Esophagus squamous epithelium (tissue), 5 donors: ENCODE measurements at places on chromosomes 7 and 10. TPM values are rescaled to one million over a fixed set of nuclear protein-coding genes. Genes with fewer than 3 reads are reported as not detected.
A peak's percentile ranks its signal among the peaks of the same experiment; 100 is the strongest.

Gene LIPM
- not detected for total RNA-seq

DNA sequence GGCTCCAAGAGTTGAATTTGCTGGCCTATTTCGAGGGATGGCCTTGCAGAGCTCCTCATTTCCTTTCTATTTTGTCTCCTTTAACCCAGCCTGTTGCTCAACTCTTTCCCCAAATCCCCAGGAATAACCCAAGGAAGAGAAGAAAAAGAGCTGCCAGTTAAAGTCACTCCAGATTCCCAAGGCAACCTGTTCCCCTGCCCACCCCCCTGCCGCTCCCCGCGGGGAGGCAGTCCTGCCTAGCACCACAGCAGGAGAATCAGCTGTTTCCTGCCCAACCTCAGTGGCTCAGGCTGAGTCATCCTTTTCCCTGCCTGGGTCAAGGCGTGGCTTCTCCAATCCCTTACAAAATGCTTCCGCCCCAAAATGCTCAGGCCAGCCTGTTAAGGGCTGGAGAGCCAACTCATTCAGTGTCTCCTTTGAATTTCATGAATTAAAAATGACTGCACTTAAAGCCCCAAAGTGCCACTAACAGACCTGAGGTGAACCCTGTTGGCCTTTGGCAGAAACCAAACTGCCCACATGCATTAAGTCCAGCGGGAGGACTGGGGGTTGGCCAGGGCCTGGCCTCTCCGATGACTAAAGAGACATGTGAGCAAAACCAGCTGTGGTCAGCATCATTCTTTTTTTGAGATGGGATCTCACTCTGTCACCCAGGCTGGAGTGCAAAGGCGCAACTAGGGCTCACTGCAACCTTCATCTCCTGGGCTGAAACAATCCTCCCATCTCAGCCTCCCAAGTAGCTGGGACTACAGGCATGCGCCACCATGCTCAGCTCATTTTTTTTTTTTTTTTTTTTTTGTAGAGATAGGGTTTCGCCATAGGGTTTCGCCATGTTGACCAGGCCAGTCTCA is 83.2 kb upstream of the KIF5B start:
- no peaks in the 10 kb centered on the region for H3K36me3 ChIP-seq
- peak; percentile 31 for DNase-seq
- H3K4me1 ChIP-seq: peaks cover 11% of the 10 kb centered on the region
- no peak overlapping the region for H3K4me3 ChIP-seq

Gene HPSE2
- 5.3 TPM for total RNA-seq

GRCh38 chr10:58704671-58705141 is 192.0 kb downstream of the BICC1 start:
- H3K4me1 ChIP-seq: no peaks in the 10 kb centered on the region
- no peak overlapping the region for H3K4me3 ChIP-seq
- H3K27me3 ChIP-seq: no peaks in the 10 kb centered on the region
- no peaks in the 10 kb centered on the region for H3K36me3 ChIP-seq

Gene GTF2IRD2
- 3.3 TPM for total RNA-seq

DNA sequence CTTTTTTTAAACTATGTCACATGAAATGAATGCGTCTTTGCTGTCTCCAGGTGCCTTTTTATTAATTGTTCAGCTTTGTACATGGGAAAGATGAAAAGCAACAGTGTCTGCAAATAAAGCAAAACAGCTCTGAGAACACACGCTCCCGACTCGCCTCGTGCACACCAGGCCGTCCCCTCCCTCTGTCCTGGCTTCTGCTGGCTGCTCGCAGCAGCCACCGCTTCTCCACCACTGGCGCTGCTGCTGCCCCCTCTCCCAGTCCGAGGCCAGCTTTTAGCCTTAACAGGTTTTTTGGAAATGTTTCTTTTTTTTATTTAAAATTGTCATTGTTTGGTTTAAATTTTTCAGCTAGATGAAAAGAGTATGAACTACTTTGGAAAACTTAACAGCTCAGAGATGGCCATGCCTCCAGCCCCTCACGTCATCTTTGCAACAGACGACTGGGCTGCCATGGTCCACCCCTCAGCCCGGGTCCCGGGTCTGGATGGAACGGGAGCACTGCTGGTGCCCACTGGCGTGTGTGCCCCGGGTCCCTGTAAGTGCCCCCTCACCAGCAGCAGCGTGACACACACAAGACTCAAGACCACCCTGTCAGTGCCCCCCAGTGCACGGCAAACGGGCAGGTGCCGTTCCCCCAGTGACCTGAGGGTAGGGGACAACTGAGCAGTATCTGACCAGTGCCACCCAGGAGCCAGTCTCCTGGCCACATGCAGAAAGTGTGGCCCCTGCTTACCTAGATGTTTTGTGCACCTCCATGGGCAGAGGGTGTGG is 415.6 kb upstream of the FOXK1 start:
- no peak for DNase-seq
- H3K27me3 ChIP-seq: peaks cover 30% of the 10 kb centered on the region
- H3K27ac ChIP-seq: no peak overlapping the region
- H3K4me3 ChIP-seq: no peak overlapping the region
- no peaks in the 10 kb centered on the region for H3K36me3 ChIP-seq

DNA sequence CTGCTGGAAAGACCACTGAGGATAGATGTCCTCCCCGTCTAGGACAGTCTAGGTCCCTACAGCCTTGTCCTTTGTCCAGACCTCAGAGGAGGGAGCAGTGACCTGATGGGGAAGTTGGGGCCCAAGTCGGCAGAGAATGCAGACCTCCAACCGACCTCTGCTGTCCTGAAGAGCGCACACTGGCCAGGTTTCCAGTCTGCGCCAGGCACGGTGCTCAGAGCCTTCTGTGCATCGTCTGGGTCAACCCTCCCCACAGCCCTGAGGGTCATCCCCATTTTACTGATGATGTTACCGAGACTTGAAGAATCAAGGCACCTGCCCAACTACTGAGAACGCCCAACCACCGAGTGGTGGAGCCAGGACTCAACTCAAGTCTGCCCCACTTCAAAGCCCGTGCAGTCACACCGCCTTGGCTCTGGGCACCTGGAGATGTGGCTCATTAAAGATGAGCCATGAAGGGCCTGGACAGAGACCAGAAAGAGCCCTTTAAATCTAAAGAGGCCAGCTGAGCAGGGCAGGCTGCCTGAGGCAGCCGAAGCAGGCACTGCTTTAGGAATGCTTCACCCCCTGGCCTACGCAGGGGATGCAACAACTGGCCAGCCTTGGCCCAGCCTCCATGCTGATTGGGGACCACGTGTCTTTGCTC is 4.4 kb downstream of the ITPRIP start:
- H3K4me3 ChIP-seq: peak overlapping the region; percentile 98
- no peaks in the 10 kb centered on the region for H3K27me3 ChIP-seq
- H3K27ac ChIP-seq: peak overlapping the region; percentile 84
- H3K4me1 ChIP-seq: peaks cover 74% of the 10 kb centered on the region
- peaks cover 17% of the 10 kb centered on the region for H3K36me3 ChIP-seq
- DNase-seq: no peak

GRCh38 chr7:43926798-43927123 is 525 bp downstream of the UBE2D4 start:
- H3K4me3 ChIP-seq: peak overlapping the region; percentile 71
- H3K27ac ChIP-seq: peak overlapping the region; percentile 92
- peaks cover 12% of the 10 kb centered on the region for H3K4me1 ChIP-seq
- H3K27me3 ChIP-seq: no peaks in the 10 kb centered on the region
- DNase-seq: no peak

- H3K4me1 ChIP-seq: peaks cover 3% of the 10 kb centered on the region
- no peak overlapping the region for H3K4me3 ChIP-seq
- DNase-seq: no peak
- H3K36me3 ChIP-seq: no peaks in the 10 kb centered on the region
- H3K27me3 ChIP-seq: no peaks in the 10 kb centered on the region
Observed at GRCh38 chr7:28123752-28124151, 56.8 kb downstream of the JAZF1 start.

- no peak for DNase-seq
- H3K4me3 ChIP-seq: no peak overlapping the region
- H3K36me3 ChIP-seq: no peaks in the 10 kb centered on the region
- no peaks in the 10 kb centered on the region for H3K27me3 ChIP-seq
Observed at GRCh38 chr10:43375401-43376020, 4.1 kb downstream of the FXYD4 start.

Gene ANXA8
- 172 TPM for total RNA-seq

Gene PAPSS2
- 10.6 TPM for total RNA-seq

- H3K27me3 ChIP-seq: peaks cover 38% of the 10 kb centered on the region
- H3K4me3 ChIP-seq: no peak overlapping the region
- H3K4me1 ChIP-seq: peaks cover 11% of the 10 kb centered on the region
- H3K36me3 ChIP-seq: no peaks in the 10 kb centered on the region
- H3K27ac ChIP-seq: no peak overlapping the region
Observed at GRCh38 chr10:49614242-49615198, 683 bp downstream of the CHAT start.

DNA sequence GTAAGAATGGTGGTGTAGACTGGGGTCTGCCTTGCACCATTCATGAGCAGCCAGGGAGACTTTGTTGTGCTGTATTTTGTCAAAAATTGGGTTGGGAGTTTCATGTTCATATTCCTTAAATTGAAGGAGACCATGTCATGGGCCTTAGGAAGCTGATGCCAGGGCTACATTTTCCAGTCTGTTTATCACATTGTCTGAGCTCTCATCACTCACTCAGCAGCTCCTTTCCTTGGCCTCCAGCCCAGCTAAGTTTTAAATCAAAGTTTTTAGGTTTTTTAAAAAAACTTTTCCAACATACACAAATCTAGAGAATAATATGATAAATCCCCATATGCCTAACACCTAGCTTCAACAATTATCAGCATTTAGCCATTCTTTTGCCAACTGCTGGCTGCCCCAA is 12.6 kb upstream of the FAM13C start:
- H3K4me3 ChIP-seq: no peak overlapping the region
- no peaks in the 10 kb centered on the region for H3K27me3 ChIP-seq
- peaks cover 6% of the 10 kb centered on the region for H3K4me1 ChIP-seq
- no peak for DNase-seq

DNA sequence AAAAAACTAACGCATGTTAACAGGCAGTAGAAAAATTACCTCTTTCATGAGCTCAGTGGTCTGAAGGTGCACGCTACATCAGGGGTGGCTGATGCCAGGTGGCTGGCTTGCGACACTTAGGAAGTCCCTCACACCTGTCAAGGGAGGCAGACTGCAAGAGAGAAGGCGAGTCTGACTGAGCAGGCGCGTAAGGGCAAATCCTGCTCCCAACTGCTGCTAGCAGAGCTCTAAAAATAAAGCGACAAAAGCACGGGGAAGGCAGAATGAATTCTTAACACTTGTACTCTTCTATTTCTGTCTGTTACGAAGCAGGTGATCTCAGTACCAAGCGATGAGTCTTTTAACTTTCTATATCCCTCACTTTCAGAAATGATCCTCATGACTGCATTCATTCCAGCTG is 33.1 kb downstream of the CACNA2D1 start:
- no peak overlapping the region for H3K4me3 ChIP-seq
- no peak overlapping the region for H3K27ac ChIP-seq
- no peaks in the 10 kb centered on the region for H3K36me3 ChIP-seq
- peaks cover 16% of the 10 kb centered on the region for H3K4me1 ChIP-seq

- H3K27ac ChIP-seq: no peak overlapping the region
- no peaks in the 10 kb centered on the region for H3K27me3 ChIP-seq
- no peaks in the 10 kb centered on the region for H3K4me1 ChIP-seq
- H3K36me3 ChIP-seq: no peaks in the 10 kb centered on the region
- no peak for DNase-seq
Observed at GRCh38 chr10:46273506-46274477, 13.0 kb upstream of the ANTXRL start.

GRCh38 chr10:93218386-93218785 is 144.7 kb downstream of the CYP26A1 start:
- no peak overlapping the region for H3K27ac ChIP-seq
- no peaks in the 10 kb centered on the region for H3K4me1 ChIP-seq
- no peak overlapping the region for H3K4me3 ChIP-seq
- H3K27me3 ChIP-seq: no peaks in the 10 kb centered on the region
- H3K36me3 ChIP-seq: no peaks in the 10 kb centered on the region

DNA sequence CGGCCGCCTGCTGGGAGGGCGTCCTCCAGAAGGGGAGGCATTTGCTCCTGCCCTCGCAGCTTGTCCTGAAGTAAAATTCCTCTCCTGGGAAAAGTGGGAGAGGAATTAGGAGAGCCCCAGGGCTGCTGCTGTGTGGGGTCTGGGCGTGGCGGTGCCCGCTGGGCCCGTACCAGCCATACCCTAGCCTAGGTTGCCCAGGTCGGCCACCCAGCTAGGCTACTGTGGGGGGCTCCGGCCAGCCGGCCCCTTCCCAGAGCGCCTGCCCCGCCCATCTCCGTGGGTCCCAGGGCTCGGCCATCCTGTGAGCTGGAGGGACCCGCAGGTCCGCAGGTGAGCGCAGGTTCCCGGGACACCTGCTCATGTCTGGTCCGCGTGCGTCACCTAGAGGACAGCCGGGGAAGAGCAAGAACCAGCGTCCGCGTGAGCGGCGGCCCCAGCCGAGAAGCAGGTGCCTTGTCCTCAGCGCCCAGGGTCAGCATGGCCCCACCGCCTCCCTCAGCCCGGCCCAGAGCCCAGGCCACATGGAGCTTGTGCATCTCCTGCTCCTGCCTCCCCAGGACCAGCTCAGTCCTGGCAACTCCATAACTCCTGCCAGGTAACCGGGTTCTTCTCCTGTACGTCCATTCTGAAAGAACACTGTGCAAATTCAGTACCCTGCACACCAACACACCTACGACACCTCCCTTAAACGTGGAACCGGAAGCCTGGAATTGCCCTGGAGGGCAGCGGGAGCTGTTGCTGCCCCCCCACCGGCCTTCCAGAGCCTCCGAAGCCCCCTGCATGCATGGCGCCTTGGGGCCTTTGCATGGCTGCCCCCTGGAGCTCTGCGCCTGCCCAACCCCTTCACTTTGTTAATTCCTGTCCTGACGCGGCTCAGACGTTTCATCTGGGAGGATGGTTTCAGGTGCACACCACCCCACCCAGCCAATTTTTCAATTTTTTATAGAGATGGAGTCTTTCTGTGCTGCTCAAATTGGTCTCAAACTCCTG is 22.8 kb upstream of the FOXL3 start:
- H3K36me3 ChIP-seq: no peaks in the 10 kb centered on the region
- H3K27me3 ChIP-seq: peaks cover 26% of the 10 kb centered on the region
- DNase-seq: no peak
- H3K4me1 ChIP-seq: peaks cover 15% of the 10 kb centered on the region

GRCh38 chr10:97531401-97531986 is 32.8 kb downstream of the UBTD1 start:
- H3K4me1 ChIP-seq: no peaks in the 10 kb centered on the region
- no peak overlapping the region for H3K27ac ChIP-seq
- H3K27me3 ChIP-seq: no peaks in the 10 kb centered on the region
- DNase-seq: no peak
- no peak overlapping the region for H3K4me3 ChIP-seq
- H3K36me3 ChIP-seq: no peaks in the 10 kb centered on the region

Gene SUGCT
- total RNA-seq: 7.1 TPM

Gene GIMAP1
- 5.8 TPM for total RNA-seq
